ENCODE measurements at places on chromosomes 6 and 20.
A peak's percentile ranks its signal among the peaks of the same experiment; 100 is the strongest.

DNA sequence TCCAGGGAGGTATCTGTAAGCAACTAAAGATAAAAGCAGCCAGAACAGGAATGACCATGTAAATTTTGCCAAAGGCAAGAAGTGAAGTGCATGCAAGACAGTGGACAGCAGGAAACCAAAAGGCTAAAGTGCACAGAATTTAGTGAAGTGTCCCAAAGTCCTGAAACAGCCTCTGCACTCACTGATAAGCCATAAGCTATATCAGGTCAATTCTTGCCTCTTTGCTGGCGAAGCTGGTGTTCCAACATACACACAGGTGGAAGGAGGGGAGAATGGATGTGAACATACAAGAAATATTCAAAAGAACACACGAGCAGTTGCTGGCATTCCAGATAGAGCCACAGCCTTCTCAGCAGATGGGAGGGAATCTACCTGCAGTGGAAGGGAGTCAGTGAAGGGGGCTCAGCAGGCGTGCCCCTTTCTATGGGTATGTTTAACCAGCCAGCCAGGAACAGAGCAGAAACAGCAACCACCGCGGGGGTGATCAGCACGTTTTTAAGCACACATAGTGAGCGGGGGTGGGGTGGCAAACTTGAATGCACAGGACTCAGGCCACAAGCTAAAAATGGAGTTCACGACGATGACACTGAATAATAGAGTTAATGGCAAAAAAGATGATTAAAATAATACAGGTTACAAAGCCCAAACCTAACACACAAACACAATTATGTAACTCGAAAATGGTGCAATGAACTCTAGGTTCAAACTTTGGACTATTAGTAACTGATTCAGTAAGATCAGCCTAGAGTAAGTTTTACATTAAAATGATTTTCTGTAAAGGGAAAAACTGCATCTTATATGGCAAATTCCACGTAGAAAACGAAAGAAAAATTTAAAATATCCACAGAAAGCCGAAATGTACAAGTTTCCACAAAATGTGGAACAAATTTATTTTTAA, 1.2 kb downstream of the ECI2 start:
- DNase-seq, result peak; percentile 53

- DNase-seq, result no peak
Measured at GRCh38 chr20:50655311-50655880, 35.9 kb downstream of the RIPOR3 start.

DNA sequence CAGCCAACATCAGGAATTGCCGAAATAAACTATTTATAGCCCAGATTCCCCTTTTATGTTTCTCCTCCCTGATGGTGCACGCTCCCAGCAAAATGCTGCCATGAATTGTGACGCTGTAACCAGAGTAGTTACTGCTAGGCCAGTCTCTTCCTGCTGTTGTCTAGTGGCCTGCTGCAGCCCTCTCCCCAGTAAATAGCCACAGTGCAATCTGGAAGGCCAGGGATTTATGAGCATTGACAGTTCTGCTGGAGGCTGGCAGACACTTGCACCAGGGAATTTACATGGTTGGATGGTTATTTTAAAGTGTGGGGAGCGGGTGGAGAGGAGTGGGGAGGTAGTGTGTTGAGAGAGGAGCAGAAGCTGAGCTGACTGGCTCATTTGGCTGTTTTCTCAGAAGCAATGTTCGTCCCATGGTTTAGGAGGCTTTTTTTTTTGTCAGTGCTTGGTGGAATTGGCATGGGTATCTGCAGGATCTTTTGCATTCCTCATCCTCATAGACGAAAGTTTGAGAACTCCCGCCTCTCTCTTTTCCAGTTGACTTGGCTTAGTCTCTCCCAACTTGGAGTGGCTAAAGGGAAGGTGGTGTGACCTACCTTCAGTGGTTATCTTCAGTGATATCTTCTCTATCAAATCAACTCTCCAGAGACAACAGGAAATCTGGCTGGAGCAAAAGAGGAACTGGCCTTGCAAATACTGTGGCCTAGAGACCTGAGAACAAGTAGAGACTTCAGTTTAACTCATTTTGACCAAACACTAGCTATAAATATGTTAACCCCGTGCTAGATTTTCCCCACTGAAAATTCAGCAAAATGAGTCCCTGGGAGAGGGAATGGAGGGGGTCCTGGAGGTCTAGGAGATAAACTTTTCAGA, 99.3 kb upstream of the VSTM2L start:
- no peak for DNase-seq

DNA sequence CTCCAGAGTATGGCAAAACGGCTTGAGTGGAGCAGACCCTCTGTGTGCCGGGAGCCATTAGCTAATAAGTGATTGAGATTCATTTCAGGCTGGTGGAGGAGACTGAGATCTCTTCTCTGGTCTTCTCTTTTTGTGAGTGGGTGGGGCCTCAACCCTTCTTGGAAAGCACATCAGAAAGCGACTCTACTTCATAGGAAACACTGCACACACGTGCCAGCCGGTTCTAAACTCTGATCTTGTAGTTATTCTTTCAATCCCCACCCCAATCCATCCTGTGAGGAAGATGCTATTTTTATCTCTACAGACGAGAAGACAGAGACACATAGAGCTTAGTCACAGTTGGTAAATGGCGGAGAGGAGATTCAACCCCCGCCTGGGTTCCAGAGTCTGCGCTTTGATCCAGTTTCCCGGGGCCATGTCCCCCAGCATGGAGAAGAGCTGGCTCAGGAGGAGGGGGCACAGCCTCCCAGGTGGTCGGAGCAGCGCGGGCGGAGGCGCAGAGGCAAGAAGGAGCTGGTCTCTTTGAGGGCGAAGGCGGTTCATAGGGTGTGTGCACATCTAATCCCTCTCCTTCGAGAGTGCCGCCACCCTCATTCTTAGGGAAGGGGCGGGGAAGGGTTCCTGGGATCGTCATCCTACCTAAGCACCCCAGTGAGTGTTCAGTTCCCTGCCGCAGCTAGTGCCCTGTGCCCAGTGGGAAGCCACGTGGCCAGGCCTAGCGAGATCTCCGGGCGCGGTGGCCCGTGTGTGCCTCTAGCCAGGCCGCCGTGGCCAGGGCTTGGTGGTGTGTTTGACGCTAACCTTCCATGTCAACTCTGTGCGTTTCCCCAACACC, 49.0 kb upstream of the TAGAP start:
- no peak for DNase-seq

- DNase-seq, result no peak
Measured at GRCh38 chr6:165984729-165985275, 182.8 kb downstream of the TBXT start.

- DNase-seq, result no peak
Measured at GRCh38 chr6:163756079-163756478, 341.6 kb downstream of the QKI start.

- DNase-seq, result no peak
Measured at GRCh38 chr6:169326067-169326799, 72.6 kb upstream of the THBS2 start.

DNA sequence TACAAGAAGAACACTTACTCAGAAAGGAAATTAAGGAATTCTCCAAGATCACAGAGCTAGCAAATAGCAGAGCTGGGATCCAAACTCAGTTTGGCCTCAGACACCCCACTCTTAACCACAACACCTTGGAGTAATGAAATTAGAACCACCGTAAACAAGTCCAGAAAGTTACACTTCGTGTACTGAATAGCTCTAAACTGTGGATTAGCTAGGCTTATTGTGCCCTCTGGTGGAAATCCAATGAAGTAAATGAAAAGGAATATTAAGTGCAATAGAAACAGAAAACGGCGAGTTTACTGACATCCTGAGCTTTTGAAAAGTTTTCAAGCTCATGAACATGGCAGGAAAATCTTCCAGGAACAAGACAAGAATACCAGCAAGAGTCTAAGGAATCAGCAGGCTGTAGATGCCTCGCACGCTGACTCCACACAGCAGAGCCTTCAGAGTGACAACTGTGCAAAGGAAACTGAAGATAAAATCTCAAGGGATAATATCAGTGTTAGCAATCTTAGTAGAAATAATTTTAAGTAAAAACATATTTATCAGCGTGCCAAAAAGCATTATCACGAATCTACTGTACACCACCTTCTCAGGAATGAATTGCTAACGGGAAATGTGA, 34.6 kb downstream of the FBXO5 start:
- peak; percentile 29 for DNase-seq

DNA sequence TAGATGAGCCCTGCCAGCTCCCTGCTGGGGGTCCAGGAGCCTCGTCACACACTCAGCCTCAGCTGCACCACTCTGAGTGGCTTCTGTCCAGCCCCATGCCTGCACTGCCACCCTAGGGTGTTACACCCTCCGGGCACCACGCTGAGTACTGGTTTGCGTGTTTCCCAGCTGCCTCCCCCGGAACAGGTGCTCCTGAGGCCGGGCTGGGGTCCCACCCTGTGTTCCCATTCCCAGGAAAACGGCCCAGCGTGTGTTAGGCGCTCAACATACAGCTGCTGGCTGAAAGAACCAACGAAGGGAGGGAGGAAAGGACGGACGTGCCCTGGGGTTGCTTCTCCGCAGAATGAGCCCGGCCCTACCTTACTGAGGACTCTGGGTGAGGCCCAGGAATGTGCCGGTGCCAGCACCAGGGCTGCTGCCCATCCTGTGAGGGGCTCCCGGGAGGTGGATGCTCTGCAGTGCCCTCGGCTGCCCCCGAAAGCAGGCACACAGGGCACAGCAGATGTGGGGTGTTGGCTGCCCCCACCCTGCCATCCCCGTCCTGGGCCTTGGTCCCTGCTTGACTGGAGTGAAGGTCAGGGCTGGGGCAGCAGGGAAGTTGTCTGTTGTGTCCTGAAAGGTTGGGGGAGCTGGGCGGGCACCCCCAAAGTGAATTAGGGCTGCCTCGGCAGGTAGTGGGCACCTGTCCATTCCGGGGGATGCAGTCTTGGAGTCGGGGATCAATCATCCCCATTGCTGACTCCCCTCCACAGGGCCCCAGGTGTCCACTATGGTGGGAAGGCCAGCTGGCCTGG, 16.3 kb downstream of the LAMA5 start:
- no peak for DNase-seq

DNA sequence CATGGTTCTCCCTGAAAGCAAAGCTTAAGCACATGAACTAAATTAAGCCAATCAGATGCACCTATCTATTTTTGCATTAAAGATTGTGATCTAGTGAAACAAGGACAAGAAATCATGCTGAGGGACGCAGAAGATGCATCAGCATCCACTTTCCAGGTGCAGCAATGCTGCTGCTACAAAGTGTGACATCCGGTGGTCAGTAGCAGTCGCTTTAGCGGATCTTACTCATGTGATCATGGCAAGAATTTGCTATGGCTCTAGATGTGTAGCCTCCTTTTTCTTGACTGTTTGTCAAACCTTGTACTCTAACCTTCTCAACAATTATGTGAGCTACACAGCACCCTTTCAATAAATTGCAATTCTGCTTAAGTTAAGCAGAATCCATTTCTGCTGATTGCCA, 126.8 kb upstream of the SMLR1 start:
- DNase-seq, result no peak

DNA sequence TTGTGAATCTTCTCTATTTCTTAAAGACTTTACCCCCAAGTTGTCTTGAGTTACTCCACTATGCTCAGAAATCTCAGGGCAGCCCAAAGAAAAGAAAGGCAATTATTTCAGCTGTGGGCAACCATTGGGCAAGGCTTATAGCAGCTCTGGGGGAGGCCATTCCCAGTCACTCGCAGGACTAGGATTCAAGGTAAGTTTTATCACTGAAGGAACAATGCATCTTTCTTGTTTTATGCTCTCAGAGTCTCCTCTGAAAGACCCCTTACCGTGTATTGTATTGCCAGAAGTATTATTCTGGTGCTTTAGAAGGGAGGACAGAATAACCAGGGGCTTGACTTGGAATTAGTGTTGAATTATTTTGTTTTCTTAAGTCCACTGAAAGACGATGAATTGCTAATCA, 586.3 kb upstream of the MAP3K7 start:
- no peak for DNase-seq

GRCh38 chr6:42429042-42429585, 22.6 kb downstream of the TRERF1 start:
- DNase-seq, result no peak

- DNase-seq, result no peak
Measured at GRCh38 chr6:109678240-109678639, 12.8 kb downstream of the AK9 start.

DNA sequence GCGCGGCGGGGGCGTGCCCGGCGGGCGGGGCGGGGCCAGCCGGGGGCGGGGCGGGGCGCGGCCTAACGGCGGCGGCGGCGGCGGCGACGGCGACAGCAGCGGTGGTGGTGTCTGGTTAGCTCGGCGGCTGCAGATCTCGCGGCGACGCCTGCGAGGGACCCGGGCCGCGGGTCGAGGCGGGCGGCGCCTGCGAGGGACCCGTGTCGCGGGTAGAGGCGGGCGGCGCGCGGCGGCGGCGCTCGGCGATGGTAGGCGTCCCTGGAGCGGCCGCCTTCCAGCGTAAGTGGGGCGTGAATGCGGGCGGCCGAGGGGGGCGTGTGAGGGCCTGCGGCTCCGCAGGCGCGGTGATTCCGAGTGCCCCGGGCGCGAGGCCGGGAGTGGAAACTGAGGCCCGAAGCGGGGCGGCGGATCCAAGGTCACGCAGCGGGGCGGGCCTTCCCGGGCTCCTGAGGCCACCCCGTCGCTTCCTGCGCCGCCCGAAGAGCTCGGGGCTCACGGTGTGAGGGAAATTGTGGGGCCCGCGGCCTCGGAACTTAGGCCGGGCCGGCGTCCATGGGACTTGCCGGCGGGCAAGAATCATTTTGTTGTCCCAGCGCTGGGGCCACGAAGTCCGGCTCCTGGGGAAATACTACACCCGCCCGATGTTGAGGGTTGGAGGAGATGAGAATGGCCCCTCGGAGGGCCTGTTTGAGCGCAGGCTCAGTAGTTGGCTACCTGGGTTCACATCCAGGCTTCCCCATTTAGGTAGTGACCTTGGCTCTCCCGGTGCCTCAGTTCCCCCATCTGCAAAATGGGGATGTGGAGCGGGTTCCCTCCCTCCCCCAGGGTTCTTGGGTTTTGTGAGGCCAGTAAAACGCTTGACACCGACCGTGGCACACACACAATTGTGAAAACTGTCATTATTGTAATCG, at the start of gene CBFA2T2:
Gene CBFA2T2 (plus strand): TSS at position 74 of the 911 bp plus-strand sequence. CDS start 172 bp downstream, at position 246.
- peak; percentile 41 for DNase-seq

DNA sequence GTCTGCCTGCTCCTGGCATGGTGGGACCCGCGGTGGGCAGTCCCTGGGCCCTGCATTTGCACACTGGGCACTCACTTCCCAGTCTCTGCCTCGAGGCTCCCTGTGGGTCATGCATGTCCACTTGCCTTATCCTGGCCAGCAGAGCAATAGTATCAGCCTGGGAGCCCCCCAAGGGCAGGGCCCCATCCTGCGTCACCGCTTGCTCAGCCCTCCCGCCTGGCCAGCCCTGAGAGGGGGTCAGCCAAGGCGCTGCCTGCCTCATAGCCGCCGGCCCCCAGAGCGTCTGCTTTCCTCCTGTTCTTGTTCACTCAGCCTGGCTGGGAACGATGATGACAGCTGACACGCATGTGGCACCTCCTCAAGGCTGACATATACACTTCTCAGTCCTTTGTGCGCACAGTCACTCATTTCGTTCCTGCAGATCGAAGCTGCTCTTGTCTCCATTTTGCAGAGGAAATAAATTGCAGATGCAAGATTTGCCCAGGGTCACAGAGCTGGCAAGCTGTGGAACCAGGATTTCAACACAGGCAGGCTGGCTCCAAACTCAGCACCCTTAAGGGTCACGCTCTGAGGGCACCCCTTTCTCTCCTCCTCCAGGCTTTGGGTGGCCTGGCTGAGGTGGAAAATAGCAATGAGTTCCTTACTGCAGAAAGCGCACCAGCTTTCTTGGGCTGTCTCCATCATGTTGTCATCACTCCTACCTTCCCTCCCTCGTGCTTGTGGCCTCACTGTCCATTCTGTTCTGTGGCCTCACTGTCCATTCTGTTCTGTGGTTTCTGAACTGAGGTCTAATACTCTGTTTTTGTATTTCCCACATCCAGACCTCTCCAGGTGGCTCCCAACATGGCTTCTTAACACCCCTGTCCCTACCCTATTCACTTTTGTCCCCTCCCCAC, 17.2 kb downstream of the KCNK17 start:
- no peak for DNase-seq
